ENCODE measurements at places on chromosomes 4 and X.

GRCh38 chrX:19064175-19064574 lies 58.1 kb downstream of the ADGRG2 start:
- DNase-seq, result no peak

DNA sequence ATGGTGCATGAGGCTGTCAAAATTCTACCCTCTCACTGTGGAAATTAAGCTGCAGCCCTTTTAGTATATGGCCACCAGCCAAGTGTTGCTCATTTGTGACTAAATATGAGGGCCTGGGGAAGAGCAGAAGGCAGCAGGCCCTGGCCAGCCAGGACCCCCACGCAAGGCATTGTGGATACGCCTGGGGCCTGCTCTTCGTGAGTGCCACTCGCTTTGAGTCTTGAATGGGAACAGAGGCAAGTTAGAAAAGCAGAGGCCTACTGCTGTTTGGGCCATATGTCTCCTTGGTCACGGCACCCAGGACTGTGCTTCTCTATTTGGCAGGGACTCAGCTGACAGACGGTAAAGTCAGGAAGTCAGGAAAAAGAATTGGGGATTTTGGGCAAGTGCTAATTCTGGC lies 10.9 kb downstream of the RTL5 start:
- DNase-seq, result no peak

DNA sequence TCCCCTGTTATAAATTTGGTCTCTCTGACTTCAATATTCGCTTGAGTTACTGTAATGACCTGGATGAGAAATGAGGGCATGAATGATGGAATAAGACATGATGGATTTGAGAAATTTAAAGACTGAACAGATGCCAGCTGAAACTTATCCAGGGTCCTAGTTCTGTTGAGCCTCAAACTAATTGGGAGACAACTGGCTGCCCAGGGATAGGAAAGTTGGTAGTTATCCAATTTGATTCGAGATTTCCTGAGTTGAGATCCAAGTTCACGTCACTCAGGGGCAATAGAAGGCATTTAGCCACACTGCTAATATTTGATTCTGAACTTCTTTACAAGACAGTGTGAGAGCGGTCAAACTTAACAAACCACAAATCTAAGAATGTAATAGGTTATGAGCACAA lies 159.0 kb upstream of the CXCL13 start:
- no peak for DNase-seq

DNA sequence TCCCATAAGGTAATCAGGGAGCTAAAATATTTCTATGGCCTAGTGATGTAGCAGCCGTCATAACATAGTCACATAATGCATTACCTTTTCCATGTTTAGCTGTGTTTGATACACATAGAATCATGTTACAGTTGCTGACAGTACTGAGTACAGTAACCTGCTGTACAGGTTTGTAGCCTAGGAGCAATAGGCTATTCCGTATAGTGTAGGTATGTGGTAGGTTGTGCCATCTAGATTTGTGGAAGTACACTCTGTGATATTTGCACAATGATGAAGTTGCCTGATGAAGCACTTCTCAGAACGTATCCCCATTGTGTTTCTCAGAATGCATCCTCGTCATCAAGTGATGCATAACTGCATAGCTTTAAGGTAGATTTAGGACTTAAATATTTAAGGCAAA lies 495.6 kb upstream of the ZFP42 start:
- DNase-seq, result no peak

DNA sequence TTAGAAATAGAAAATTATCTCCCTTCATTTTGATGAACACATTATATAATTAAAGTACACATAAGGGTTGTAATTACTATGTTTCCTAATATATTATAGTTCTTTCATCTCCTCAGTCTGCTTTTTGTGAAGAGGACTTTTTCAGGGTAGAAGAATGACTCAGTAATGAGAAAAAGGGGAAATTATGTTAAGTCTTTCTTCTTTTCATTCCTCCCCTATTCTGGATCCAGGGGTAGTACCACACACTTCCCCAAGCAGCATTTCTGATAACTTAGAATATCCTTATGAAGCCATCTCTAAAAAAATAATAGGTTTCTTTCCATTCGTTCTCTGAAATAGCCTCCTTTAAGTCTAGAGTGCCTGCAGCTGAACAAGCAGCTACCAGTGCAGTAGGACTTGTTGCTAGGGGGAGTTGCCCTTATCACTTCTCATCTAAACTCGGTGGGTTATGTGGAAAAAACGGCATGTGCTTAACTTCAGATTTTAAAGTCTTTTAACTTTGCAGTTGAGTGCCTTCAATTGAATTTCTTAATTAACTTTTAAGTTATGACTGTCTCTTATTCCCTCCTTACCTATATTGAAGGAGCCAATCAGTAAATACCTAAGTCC lies 184.8 kb downstream of the ARHGAP24 start:
- DNase-seq, result no peak

- DNase-seq, result no peak
Measured at GRCh38 chr4:118173956-118174725, 139.9 kb downstream of the NDST3 start.

- DNase-seq, result no peak
Measured at GRCh38 chr4:20297261-20297660, 45.6 kb downstream of the SLIT2 start.

- no peak for DNase-seq
Measured at GRCh38 chr4:76821641-76822040, 76.3 kb downstream of the SOWAHB start.

DNA sequence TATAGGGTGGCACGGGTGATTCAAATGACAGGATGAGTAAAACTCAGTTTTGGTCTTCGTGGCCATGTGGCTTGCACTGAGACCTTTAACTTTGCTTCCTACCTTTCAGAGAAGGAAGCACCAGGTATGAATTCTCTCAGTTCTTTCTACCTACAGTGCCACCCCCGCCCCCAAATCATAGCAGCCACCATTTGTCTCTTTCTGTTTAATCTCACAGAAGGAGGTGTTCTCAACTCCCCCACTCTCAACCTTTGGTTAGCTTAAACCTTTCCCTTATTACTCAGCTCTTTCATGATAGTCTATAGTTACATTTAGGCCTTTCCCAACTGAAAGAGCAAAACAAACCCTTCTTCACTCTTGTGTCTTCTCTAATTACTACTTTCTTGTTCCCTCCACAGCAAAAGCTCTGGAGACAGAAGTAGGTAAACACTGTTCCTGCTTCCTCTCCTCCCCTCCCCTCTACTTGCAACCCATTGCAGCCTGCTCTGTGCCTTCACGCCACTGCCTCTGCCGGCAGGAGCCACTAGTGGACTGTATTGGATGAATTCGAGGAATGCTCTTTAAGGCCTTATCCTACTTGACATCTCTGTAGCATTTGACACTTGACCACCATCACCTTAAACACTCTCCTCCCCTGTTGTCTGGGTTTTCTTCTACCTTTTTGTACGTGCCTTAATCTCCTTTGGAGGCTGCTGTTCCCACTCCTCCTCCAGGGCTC lies 123.7 kb downstream of the AFF1 start:
- peak; percentile 27 for DNase-seq

DNA sequence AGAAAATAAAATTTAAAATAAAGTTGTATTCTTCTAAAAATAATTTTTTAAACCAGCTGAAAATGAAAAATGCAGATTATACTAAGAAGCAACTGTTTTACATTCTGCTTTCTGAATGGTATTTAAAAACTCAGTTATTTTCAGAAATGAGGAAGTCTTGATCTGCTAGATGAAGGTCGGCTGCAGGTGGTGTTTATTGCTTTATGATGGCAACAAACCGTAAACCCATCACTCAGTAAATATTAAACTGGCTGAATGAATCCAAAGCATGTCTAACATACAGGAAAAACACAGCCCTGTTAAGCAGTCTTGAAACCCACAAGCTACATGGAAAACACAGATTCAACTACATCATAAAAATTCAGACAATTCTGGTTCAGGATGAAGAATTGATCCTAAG lies 29.3 kb downstream of the DYNLT3 start:
- no peak for DNase-seq

GRCh38 chr4:8280876-8281440 lies 11.4 kb downstream of the HTRA3 start:
- no peak for DNase-seq

- DNase-seq, result no peak
Measured at GRCh38 chrX:31555506-31555905, 483.7 kb upstream of the FTHL17 start.

DNA sequence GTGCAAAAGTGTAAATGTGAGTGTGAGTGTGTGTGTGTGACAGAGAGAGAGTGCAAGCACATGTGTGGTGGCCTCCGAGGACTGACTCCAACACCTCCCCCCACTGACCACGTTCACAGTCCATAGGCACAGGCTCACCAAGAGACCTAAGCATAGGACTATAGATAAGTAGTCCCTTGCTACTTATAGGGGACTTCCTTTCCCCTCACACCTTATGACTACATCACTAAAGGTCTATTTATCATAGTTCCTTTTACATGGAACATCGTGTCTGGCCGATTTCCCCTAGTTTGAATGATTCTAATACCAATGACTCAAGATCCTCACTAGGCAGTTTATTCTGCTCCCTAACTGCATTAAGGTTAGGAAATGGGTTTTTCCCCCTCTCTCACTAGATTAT lies 17.8 kb downstream of the FRMPD3 start:
- DNase-seq, result no peak

GRCh38 chr4:112172180-112172579 lies 26.9 kb downstream of the FAM241A start:
- no peak for DNase-seq

DNA sequence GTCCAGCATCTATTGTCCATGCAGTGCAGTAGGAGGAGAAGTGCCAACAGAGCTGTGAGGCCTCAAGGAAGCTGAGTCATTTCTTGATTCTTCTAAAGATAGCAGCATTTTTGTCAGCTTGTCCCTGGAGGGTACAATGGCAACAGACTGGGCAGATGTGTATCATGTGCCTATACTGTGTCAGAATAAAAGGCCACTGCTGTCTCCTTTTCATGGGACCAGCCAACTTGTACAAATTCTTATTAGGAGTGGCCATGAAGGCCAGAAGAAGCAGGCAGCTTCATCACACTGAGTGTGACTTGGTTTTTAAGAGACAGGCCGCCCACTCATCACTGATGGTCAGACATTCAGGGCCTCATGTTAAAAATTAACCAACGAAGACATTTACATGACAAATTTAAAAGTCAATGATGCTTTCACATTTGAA lies 185.0 kb upstream of the FAM241A start:
- DNase-seq, result no peak

DNA sequence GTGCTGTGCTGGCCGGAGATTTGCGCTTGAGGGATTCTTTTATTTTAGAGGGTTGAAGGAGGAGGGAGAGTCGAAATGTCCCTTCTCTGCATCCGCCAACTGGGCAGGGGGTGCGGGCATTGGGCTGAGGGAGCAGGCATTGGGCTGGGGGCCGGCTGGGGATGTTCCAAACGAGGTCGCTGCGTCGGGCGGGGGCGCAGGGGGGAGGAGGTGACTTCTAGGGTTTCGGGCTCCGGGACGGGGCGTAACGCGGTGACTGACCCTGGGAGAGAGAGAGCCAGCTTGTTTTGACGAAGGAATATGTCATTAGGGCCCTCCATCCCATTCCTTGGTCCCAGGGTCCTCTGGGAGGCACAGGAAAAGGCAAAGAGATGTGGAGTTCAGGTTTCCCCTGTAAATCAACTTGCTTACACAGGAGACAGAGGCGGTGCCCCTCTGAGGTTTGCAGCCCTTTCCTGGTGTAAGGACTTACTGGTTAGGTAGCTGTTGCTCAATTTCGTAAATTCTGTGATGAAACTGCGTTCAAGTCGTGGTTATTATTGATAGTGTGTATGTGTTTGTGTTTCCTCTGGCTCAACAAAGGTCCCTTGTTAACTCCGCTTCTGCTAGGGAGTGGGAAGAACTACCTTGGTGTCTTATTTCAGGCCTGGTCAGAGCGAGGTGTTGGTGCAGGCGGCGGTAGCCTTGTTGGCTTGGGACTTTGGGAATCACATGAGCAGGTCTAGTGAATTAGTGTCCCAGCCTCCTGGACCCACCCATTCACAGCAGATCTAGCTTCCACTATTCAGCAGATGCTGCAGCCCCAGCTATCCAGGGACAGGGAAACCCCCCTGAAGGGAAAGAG lies 716 bp downstream of the FHIP1A start:
- peak; percentile 1 for DNase-seq

GRCh38 chr4:135122457-135122856 lies 920.9 kb upstream of the PABPC4L start:
- DNase-seq, result no peak

- no peak for DNase-seq
Measured at GRCh38 chr4:185745891-185746290, 66.1 kb downstream of the SORBS2 start.

DNA sequence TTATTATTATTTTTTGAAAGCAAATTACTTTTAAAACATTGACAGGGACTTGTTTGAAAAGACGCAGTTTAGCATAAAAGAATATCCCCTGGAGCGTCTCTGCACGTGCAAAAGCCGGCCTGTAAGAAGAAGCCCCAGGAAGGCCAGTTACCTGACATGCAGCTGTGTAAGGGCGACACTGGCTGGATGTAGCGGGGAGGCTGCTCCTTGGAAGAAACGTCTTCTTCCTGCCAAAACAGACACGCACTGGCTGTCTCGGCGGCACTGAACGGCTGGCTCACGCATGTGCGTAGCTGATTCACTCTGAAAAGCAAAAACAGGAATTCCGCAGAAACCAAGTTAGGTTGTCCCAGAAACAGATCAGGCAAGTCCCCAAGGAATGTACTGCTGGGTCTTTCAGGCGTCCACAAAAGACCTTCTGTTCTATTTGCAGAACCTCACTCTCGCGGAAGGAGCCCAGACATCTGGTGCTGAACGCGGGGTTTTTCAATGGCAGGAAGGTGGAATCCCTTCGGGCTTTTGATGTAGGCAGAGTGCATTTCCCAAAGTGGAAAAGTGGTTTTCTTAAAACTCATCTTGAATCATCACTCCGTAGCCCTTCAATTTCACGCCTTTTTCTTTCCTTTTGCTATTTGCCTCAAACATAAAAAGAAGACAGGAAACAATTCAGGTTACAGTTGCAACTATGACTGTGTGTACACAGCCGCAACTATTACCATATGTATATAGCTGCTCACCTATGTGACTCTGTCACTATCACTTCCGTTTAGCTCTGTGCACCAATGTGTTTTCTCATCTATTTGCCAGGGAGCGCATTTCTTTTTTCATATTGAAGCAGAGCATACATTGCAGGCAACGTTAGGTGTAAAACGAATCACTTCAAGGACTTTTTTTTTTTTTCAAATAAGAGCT lies 38.1 kb upstream of the ARSH start:
- DNase-seq, result peak; percentile 1

DNA sequence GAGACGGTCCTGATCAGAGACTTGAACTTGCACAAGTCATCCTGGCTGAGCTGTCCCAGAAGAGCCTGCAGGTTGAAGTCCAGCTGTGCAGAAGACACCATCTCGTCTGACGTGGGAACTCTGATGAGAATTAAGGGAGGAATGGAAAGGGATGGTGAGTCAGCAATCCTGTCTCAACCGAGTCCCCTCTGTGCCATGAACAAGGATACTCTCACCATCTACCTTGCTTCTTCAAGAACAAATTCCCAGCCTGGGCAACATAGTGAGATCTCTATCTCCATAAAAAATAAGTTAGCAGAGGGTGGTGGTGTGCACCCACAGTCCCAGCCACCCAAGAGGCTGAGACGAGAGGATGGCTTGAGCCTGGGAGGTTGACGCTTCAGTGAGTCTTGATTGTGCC lies at the start of gene NLRP2B:
Gene NLRP2B (minus strand): TSS at position 101 of the 400 bp plus-strand sequence.
- no peak for DNase-seq

Data from stimulated activated CD4-positive, alpha-beta T cell treated with anti-CD3 and anti-CD28 coated beads, TNF-alpha, amount 100 ng/mL, for 48 hours (primary cell).